ENCODE measurements at places on chromosomes 12 and 14.

DNA sequence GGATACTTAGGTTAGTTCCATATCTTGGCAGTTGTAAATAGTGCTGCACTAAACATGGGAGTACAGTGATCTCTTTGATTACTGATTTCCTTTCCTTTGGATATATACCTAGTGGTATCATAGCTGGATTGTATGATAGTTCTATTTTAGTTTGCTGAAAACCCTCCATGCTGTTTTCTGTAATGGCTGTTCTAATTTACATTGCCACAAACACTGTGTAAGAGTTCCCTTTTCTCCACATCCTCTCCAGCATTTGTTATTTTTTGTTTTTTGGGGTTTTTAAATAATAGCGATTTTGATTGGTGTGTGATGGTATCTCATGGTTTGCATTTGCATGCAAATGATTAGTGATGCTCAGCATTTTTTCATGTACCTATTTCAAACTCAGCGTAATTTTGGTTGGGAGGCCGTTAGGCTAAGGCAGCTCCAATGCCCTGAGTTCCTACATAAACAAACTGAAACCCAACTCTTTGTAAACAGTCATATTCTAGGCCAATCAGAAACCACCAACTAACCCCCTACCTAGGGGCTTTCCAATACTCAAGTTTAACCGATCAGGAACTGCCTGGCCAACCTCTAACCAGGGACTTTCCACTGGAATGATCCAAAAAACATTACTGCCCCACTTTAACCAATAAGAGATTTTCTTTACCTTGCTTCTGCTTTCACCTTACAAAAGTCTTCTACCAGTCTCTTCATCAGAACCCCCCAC is 171.6 kb downstream of the FBXL14 start:
- DNase-seq: no peak

GRCh38 chr12:79151956-79152355 is 287.4 kb downstream of the SYT1 start:
- DNase-seq: no peak

GRCh38 chr12:58176296-58176869 is 235.0 kb downstream of the ATP23 start:
- DNase-seq: no peak

GRCh38 chr12:39682689-39683477 is 63.3 kb upstream of the ABCD2 start:
- DNase-seq: no peak

- no peak for DNase-seq
Observed at GRCh38 chr12:68336889-68337303, 4.7 kb upstream of the MDM1 start.
